ENCODE measurements at places on chromosomes 7 and 10.

DNA sequence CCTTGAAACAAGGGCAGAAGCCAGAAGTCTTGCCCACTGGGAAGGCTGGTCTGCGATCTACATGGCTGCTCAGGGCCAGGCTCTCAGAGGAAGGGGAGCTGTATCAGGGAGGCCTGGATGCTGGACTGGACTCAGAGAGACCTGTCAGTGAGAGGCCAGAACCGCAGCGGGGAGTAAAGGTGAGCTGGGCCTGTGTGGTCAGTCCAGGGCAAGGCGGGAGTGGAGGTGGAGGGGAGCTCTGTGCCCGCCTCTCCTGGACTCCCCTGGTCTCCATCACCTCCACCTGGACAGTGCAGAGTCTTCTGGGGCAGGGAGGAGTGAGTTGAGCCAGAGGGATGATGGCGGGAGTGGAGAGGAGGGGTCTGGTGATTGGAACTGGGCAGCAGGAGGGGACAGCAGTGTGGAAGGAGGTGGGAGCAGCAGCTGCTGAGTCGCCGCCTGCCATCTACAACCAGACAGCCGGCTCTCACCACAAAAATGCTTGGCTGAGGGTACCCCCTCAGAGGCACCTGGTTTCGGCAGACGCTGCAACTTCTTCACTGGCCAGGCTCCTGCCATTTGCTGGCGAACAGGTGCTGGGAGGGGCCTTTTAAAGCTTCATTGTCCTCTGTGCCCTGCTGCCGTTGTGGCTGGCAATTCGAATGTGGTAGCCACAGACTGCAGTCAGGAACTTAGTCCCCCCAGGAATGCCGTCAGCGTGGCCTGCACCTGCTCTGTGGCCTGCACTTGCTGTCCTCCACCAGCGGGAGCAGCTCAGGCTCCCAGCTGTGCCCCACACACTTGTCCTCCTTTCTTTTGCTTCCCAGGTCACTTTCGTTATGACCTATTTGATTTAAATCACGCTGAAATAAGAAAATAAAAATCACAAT, 3.5 kb downstream of the RASSF4 start:
- no peak for DNase-seq

DNA sequence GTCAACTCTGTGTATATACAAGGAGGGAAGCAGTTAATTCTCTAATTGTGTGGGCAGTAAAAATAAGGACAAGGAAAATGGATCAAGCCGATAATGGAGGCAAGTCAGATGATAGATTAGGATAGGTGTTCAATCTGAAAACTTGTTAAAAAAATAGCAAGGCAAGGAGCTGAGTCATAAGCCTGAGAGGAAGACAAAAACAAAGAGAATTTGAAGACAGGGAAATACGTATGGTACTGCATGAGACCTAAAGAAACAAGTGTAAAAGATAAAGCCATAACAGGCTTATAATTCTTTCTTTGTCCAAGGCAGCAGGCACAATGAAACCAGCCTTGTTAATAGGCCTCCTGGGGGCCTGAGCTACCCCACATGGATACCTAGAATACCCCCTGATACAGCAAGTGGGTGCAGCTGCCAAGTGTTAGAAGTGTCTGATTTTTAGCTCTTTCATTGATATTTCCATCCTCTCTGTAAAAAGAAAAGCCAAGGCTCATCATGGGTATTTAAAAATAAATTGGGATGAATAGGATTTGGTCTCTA, 1570.6 kb upstream of the LRRTM3 start:
- DNase-seq = no peak

DNA sequence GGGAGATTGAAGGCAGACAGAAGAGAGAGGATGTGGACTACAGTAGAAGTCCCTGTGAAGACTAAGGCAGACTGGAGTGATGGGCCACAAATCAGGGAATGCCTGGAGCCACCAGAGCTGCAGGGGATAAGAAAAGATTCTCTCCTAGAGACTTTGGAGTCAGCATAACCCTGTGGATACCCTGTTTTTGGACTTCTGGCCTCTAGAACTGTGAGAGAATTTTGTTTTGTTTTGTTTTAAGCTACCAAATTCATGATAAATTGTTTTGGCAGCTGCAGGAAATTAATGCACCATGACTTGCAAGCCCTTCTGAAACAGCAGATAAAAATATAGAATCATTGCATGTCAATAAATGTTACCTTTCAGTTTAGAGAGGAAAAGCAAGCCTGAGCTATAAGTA, 41.3 kb downstream of the INHBA start:
- DNase-seq = peak; percentile 39

- DNase-seq = no peak
These were observed 188.7 kb upstream of the MBL2 start for GRCh38 chr10:52961323-52961722.

DNA sequence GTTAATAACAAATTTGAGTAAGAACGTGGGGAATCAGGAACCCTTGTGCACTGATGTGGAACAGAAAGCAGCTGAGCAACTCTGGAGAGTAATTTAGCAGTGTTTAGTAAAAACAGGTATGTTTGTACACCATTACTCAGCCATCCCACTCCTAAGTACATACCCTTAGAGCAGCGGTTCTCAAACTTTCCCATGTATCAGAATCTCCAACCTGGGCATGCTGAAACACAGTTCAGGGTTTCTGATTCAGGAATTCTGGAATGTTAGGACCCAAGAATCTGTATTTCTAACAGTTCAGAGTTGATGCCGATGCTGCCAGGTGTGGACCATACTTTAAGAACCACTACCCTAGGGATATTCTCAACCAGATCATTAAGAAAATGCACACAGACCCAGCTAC, 5.1 kb downstream of the SGMS1 start:
- DNase-seq = no peak

DNA sequence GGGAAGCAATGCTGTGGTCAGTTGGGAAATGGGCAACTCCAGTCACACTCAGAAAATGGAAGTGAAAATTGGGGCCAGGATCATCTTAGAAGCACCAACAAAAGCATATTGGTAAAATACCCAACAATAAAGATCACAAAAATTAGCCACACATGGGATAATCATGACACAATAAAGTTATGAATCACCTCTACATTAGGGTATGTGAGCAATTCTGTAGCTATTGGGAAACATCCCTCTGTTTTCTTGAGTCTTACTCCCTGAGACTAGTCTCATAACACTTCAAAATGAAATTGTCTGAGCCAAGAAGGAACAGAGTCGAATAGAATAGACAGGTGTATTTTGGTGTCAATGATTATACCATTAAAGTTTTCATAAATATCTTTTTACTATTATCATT, 178.3 kb downstream of the DYNC1I1 start:
- DNase-seq = no peak

GRCh38 chr10:55183993-55184392, 383.0 kb upstream of the PCDH15 start:
- no peak for DNase-seq

GRCh38 chr10:125694883-125695282, 11.9 kb upstream of the TEX36 start:
- DNase-seq = peak; percentile 99

DNA sequence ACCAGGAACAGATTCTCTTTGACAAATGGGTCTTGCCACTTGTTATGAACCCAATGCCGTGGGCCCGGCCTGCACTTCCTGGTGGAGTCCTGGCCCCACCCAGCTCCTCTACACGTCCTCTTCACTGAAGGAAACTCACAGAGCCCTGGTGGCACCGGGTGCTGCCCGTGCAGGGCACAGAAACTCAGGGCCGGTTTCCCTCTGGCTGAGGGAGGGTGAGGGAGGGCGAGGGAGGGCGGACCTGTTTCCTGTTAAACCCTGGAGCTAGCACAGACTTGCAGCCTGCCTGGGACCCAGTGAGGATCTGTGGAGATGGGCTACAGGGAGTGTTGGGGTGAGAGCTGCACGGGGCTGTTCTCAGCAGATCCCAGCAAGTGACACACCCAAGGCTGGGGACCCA, 596.3 kb downstream of the PTPRN2 start:
- DNase-seq = no peak

DNA sequence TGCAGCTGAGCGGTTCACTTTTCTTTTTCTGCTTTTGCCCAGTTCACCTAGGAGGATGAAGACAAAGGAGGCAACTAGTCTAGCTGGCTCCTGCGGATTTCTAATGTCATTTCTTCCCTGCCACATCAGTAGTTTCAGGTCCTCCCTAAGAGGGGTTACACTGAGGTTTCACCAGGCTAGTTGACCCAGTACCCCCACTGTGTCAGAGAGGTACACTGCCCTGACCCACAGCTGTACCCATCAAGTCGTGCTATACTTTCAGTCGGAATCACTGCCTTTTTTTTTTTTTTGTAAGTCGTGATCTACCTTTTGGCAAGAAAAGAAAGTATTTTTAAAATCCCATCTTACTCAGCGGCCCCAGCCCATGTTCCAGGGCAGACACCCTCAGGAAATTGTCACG, 243.5 kb downstream of the CELF2 start:
- DNase-seq = no peak

GRCh38 chr7:140342727-140343514, 55.4 kb downstream of the SLC37A3 start:
- DNase-seq = peak; percentile 33

DNA sequence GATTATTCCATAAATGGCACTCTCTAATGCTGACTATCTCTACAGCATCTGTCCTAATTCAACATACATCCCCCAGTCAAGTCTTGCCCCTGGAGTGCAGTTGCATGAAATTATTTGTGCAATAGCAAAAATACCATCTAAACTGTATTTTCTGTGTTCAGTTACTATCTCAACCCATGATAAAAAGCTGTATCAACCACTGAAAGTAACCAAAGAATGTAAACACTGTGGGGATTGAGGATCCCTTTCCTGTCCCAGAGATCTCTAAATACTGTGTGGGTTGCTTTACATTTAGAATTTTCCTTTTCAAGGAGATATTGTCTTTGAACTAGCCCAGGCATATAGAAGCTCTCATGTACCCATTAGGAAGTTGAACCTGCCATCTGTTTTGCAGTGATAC, 23.9 kb upstream of the DGKI start:
- DNase-seq = no peak

DNA sequence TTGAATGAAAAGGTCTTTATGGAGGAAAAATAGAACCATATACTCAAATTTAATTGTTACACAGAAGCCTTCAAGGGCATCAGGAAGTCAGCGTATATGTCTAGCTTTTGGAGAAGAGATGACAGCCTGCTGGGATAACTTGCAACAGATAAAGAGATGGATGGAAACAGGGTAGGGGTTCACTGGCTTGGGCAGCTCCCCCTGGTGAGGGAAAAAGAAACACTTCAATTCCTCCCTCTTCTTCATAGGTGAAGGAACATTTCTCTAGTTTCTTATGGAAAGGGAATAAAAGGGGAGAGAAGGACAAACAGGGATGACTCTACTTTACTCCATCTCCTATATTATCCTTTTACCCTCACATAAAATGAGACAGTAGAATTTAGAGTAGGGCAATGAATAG, 635.7 kb downstream of the PHTF2 start:
- DNase-seq = no peak

GRCh38 chr7:123260428-123260960, 60.7 kb upstream of the SLC13A1 start:
- no peak for DNase-seq

DNA sequence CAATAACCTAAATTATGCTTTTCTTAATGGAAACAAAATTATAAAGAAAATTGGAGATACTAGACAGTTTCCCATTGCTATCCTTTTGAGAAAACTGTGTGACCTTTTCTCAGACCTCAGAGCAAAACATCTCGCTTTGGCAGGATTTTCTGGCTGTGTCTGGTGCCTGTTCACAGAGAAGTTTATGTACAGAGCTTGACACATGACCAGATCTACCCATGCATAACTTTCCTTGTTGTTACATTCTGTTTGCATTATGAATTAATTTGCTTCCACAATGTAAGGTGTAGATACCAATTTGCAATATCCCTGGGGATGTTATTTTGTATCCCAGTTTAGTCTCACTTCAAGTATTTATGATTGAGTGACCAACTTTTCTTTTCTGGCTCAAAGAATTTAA, 565.0 kb downstream of the XPNPEP1 start:
- DNase-seq = no peak

DNA sequence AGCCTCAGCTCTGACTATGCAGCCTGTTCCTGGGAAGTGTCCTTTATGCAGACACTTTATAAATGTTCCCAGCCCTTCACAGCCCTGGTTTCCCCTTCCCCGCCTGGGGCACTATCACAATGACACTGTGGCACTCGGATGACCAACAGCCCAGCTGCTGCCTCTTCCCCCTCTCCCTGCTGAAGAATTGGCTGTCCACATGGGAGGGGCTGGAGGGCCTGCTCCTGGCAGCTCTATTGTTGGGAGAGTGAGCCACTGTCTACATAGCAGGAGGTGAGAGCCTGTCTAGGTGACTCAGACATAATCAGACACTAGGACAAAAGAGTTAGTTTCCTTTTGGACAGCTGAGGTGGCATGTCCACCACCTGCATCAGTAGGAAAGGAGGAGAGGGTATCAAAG, 437.5 kb downstream of the PLXNA4 start:
- DNase-seq = no peak

- no peak for DNase-seq
These were observed 274.1 kb downstream of the ZEB1 start for GRCh38 chr10:31593124-31593523.

- peak; percentile 33 for DNase-seq
These were observed 112.2 kb downstream of the TES start for GRCh38 chr7:116322541-116322940.

GRCh38 chr10:78764436-78764835, 304.3 kb upstream of the ZMIZ1 start:
- DNase-seq = no peak

DNA sequence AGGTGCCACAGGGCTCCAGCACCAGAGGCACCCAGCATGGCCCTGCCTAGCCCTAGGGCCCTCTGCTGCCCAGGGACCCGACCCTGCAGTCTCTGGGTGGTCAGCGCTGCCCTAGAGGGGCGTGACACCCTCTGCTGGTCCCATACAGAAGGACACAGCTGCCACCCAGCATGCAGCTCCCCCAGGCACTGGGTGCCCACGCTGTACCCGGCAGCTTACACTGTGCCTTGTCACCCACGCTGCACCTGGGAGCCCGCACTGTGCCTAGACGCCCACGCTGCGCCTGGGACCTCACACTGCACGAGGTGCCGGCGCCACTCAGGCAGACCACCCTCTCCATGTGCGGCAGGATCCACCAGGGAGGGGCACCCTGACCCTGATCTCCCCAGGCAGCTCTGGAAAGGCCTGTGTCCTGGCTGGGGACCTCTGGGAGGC, 55.2 kb downstream of the PWWP2B start:
- peak; percentile 9 for DNase-seq

- no peak for DNase-seq
These were observed 474 bp upstream of the NSMCE4A start for GRCh38 chr10:121975295-121976086.

GRCh38 chr7:117588352-117588794, 108.5 kb downstream of the CFTR start:
- no peak for DNase-seq

- peak; percentile 67 for DNase-seq
These were observed 78.4 kb downstream of the PDE1C start for GRCh38 chr7:31991846-31992245.

- DNase-seq = no peak
These were observed 36.7 kb downstream of the GNA12 start for GRCh38 chr7:2807460-2807844.

GRCh38 chr10:25064401-25064800, 48.0 kb downstream of the THNSL1 start:
- no peak for DNase-seq

GRCh38 chr10:4830551-4830950, 4.5 kb downstream of the AKR1E2 start:
- no peak for DNase-seq

- no peak for DNase-seq
These were observed 75.8 kb downstream of the CALN1 start for GRCh38 chr7:72336382-72336631.

GRCh38 chr7:43485580-43485979, 97.3 kb upstream of the STK17A start:
- DNase-seq = no peak

Measured in EH (cell line).